ENCODE measurements at places on chromosomes 1 and 21.

DNA sequence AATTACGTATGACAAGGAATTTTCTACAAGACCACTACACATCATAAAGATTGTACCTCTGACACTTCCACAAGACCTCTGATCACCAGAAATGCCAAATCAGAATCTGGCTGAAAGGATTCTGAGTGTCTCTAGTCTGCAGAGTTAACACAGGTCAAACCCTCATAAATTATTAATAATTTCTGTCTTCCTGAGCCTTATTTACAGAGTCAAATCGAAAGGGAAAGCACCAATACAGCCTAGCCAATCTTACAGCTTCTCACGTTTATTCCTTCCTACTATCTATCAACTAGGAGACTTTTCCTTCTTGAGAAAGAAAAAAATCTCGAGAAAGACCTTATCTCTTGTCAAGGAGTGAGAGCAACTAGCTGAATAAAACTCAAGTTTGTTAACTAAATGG is 2151.6 kb downstream of the MRPL39 start:
- no peaks in the 10 kb centered on the region for H3K36me3 ChIP-seq
- H3K4me3 ChIP-seq: no peak overlapping the region
- H3K27ac ChIP-seq: no peak overlapping the region

DNA sequence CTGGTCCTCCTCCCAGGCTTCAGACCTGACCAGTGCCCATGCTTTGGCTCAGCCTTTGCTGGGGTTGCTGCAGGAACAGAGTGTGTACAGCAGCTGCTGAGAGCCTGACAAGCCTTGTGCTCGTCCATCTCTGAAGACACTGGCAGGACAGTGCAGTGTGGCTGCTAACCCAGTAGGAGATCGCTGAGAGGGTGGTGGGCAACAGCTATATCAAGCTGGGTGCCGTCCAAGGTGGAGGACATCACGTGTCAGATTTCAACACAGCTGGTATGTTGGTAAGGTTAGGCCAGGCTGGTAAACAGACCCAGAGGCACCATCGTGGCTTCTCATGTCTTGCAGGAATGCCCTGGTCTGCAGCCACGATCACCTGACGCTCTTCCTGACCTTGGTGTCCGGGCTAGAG is 17.9 kb upstream of the SLC25A34 start:
- H3K27me3 ChIP-seq: no peaks in the 10 kb centered on the region
- H3K36me3 ChIP-seq: peaks cover 44% of the 10 kb centered on the region
- H3K4me3 ChIP-seq: no peak overlapping the region
- no peaks in the 10 kb centered on the region for H3K4me1 ChIP-seq

GRCh38 chr1:59173721-59174120 is 123.2 kb upstream of the FGGY start:
- no peaks in the 10 kb centered on the region for H3K36me3 ChIP-seq
- no peaks in the 10 kb centered on the region for H3K27me3 ChIP-seq
- peaks cover 14% of the 10 kb centered on the region for H3K4me1 ChIP-seq
- peak overlapping the region; percentile 63 for H3K27ac ChIP-seq
- DNase-seq: peak; percentile 63

GRCh38 chr1:10721381-10722321 is 74.8 kb downstream of the CASZ1 start:
- no peak for DNase-seq
- no peak overlapping the region for H3K27ac ChIP-seq
- peaks cover 4% of the 10 kb centered on the region for H3K4me1 ChIP-seq
- peaks cover 6% of the 10 kb centered on the region for H3K36me3 ChIP-seq
- H3K4me3 ChIP-seq: no peak overlapping the region
- H3K27me3 ChIP-seq: no peaks in the 10 kb centered on the region

GRCh38 chr1:205026181-205026580 is 16.8 kb upstream of the CNTN2 start:
- no peak overlapping the region for H3K27ac ChIP-seq
- H3K4me1 ChIP-seq: no peaks in the 10 kb centered on the region
- DNase-seq: no peak
- no peak overlapping the region for H3K4me3 ChIP-seq
- no peaks in the 10 kb centered on the region for H3K36me3 ChIP-seq

- peaks cover 5% of the 10 kb centered on the region for H3K4me1 ChIP-seq
- no peak overlapping the region for H3K27ac ChIP-seq
- H3K27me3 ChIP-seq: no peaks in the 10 kb centered on the region
- no peak for DNase-seq
- no peaks in the 10 kb centered on the region for H3K36me3 ChIP-seq
- no peak overlapping the region for H3K4me3 ChIP-seq
These were observed 48.9 kb upstream of the SLC2A1 start for GRCh38 chr1:43007377-43008114.

DNA sequence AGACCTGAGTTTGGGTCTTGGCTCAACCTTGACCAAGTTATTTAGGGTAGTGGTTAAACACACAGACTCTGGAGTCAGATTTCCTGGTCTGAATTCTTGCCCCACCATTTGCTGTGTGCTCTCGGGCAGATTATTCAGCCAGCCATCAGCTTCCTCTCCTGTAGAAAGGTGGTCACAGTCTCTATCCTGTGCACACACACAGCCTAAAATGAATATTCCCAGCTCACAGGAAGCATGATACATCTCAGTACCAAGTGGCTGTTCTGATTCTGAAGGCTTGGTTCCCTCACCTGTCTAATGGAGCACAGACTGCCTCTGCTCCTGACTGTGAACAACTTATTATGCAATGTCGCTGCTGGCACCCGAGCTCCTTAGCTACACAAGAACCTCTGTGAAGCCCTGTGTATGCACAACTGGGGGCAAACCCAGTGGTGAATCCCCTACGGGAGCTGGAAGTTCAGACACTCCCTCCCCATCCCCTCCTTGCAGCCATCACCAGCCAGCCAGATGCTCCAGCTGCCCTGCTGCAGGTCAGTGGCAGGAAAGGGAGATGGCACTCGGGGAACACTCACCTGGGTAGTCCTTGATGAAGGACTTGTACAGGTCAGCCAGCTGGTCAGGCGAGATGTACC is 13.7 kb downstream of the ENO1 start:
- H3K36me3 ChIP-seq: peaks cover 100% of the 10 kb centered on the region
- H3K4me1 ChIP-seq: peaks cover 8% of the 10 kb centered on the region
- no peaks in the 10 kb centered on the region for H3K27me3 ChIP-seq

Measured in MCF 10A (cell line).